ENCODE measurements at places on chromosomes 4 and X.

DNA sequence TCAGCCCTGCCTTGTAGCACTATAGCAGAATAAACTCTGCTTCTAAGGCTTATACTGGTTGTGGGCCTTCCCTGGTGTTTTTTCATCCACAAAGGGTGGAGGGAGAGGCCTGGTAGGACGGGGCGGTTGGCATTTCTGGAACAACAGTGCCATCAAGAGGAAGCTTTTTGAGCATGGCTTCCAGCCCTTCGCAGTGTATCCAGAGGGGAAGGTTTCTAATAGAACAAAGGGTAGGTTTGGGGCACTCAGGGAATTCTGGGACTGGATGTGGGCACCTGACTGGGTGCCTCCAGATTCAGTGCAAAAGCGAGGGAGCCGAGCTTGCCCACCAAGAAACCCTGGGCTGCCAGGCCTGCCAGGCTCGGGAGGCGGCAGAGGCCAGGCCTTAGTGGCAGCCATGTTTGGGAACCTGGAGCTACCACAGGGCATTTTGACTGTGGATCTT, 229.6 kb upstream of the AGTR2 start:
- no peak for DNase-seq

DNA sequence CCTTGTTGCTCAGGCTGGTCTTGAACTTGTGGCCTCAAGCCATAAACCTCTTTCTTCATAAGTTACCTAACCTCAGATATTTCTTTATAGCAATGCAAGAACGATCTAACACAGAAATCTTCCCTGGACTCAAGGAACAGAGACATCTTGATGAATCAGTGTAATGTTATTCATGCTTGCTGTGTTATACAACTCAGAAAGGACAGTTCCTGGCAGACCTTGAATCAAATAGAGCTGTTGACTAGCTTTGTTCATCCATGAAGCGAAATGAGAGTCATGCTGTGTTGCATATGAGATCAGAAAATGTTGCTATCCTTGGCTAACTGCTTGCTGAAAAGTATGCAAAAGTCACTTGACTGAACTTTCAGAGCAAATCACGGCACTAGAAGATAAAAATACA, 72.6 kb upstream of the ARHGAP24 start:
- no peak for DNase-seq

DNA sequence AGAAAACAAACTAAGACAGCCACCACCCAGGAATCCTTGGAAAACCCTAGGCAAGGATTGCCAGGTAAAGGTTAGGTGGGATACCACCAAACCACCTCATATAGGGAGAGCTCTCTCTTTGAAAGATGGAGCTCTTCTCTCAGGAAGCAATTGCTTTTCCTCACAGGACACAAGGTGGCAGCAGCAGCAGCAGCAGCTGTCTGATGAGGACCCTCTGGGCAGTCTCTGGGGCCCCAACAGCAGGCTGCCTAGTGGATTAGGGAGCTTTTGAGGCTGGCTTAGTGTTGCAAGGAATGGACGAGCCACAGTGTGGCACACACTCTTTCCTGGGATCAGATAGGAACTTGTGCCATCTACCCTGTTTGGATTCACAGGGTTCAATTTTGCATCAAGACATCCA, 41.4 kb upstream of the CHRDL1 start:
- DNase-seq: no peak

DNA sequence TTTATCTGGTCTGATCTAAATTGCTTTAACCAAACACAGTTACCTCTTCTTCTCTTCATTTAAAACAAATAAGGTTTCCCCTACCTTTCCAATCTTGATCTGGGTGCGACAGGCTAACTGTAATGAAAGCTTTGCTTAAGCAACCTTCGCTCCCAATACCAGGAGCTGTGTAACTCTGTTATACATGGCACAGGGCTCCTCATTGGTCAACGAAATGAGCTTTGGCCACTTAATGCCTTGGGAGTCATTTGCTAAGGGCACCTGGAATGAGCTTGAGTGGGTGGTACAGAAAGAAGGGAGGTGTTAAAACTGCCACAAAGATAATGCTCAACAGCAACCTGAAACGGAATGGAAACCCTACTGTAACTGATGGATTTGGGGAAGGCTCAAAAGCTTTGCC, 140.5 kb downstream of the CHRNA9 start:
- no peak for DNase-seq

DNA sequence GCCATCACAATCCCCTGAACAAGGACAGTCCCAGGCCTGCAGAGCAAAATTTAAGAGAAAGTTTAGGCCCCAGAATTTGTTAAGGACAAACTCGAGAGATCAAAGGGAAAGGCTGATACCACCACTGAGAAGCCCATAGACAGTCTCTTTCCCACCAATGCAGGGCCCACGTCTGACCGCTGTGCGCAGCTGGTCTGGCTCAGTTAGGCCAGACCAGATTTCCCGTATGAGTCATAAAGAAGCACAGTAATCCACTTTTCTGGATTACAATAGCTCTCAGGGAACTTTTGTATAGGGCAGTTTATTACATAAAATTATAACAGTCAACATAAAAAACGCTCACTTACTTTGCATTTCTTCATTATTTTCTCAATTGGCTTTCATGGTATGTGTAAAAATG, 259.5 kb downstream of the RCHY1 start:
- no peak for DNase-seq

DNA sequence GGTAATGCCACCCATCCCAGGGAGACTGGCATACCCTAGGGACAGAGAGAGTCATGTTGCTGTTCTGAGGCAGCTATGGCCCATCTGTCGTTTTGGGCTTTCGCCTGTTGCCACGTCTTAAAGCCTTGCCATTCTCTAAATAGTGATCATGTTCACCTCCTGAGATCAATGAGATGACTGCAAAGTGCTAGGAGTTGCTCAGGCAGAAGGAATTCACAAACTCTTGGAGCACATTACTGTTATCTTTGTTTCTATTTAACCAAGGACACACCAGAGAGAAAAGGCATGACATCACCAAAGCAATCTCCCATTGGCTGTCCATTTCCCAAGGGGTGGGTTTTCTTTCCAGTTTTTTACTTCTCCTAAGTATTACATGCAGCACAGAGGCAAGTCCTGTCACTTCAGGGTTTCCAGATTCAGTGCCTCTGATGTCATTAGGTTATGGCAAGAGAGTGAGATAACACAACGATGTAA, 37.1 kb upstream of the SETD7 start:
- DNase-seq: no peak

- DNase-seq: no peak
These were observed 33.6 kb upstream of the PDGFC start for GRCh38 chr4:157005193-157005592.

DNA sequence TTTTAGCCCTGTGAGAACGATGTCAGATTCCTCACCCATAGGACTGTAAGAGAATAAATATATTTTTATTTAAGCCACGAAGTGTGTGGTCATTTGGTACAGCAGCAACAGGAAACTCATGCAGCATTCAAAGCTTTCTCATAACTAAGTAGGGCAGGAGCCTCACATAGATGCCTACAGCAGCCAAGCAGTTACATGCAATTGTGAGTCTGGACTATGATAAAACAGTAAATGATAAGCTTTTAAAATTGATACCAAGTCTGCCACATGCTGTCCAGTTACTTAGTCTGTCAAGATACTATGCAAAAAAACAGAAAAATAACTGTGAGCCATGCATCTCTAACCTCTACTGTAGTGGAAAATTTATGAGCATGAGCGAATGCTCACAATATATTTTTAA, 359.6 kb downstream of the HS3ST1 start:
- DNase-seq: no peak

- DNase-seq: no peak
These were observed 8.8 kb downstream of the PLA2G12A start for GRCh38 chr4:109721033-109721432.

All from activated naive CD8-positive, alpha-beta T cell treated with anti-CD3 and anti-CD28 coated beads, Interleukin-2, amount 50 U/mL, for 16 hours (primary cell).